GM23338 (cell line): ENCODE measurements at places on chromosomes 16 and 17.

DNA sequence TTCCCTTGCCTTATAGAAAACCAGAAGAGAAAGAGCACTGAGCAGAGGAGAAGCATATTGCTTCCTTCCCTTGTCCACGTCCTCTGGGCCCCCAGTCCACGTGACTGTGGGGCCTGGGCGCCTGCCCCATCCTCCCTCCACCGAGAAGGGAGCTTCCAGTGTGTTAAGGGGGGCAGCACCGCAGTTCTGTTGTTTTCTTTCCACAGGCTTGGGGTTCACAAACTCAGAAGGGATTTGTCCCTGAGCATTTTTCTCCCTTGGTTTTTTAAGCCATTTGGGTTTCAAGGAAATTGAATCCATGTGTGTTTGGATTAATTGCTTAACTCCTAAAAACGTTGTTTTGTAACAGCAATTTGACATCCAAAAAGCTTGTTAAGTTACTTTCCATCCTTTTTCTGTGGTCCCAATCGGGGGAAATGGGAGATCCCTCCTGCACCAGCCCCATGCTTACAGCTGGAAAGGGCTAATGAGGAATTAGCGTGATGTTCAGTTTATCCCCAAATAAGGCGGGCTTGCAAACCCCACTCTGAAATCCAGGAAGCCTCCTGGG is 347.5 kb upstream of the TNRC6C start:
- no peaks in the 10 kb centered on the region for H3K27me3 ChIP-seq
- no peaks in the 10 kb centered on the region for H3K4me1 ChIP-seq
- H3K4me3 ChIP-seq = no peak overlapping the region
- DNase-seq = no peak
- no peaks in the 10 kb centered on the region for H3K36me3 ChIP-seq
- H3K27ac ChIP-seq = no peak overlapping the region

GRCh38 chr17:68334393-68334792 is 43.1 kb downstream of the ARSG start:
- no peak overlapping the region for H3K4me3 ChIP-seq
- H3K36me3 ChIP-seq = no peaks in the 10 kb centered on the region; the same call in none of the 2 replicates
- H3K4me1 ChIP-seq = no peaks in the 10 kb centered on the region
- no peak overlapping the region for H3K27ac ChIP-seq
- no peak for DNase-seq
- H3K27me3 ChIP-seq = no peaks in the 10 kb centered on the region

- no peak overlapping the region; the same call in 1 of the 2 replicates for H3K27ac ChIP-seq
- H3K27me3 ChIP-seq = no peaks in the 10 kb centered on the region
- H3K4me3 ChIP-seq = no peak overlapping the region
- H3K4me1 ChIP-seq = peaks cover 13% of the 10 kb centered on the region
Measured at GRCh38 chr17:77763023-77763422, 195.5 kb upstream of the TNRC6C start.

- no peak overlapping the region for H3K27ac ChIP-seq
- H3K27me3 ChIP-seq = no peaks in the 10 kb centered on the region
- no peak overlapping the region for H3K4me3 ChIP-seq
- peaks cover 13% of the 10 kb centered on the region; the same call in 1 of the 2 replicates for H3K4me1 ChIP-seq
- no peaks in the 10 kb centered on the region for H3K36me3 ChIP-seq
Measured at GRCh38 chr17:32496395-32497073, 9.7 kb downstream of the CDK5R1 start.

DNA sequence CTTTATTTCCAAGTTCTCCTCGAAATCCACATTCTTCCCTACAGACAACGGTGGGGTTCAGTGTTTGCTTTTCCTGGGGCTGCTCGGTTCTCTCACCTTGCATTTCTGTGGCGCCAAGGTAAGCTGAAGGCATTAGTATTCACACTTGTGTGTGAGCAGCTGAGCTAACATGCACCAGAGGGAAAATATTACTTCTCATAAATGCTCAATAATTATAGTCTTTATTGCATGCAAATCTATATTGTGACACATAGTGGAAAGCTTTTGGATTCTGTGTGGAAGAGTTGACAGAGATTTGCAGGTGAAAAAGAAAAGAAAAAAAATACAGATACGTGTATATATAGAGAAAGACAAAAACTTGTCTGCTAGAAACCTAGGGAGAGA is 411.8 kb downstream of the MAF start:
- H3K27ac ChIP-seq = no peak overlapping the region
- H3K4me1 ChIP-seq = peaks cover 19% of the 10 kb centered on the region
- H3K4me3 ChIP-seq = no peak overlapping the region
- DNase-seq = no peak

DNA sequence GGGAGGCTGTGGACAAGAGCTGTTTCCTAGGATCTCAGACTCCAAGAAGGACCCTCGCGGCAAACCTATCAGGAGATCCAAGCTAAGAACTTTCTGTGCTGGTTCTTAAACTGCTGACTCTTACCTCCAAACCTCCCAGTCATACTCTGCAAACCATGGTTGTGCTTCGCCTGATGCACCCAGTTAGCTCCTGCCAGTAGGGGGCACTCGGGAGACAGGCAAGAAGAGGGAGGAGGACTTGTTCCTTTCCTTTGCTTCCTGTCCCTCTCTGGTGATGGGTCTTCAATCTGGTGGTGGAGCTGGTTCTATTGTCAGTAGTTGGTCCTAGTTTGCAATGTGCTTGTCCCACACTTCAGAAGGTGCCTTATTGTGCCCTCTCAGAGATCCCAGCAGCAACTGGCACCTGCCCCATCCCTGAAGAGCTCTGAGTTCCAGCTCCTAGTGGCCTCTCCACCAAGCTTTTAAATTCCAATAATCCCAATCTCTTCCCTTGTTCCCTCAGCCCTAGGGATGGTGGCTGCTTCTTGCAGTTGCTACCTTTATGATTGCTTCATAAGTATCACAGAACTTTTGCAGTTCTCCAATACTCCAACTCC is 113.5 kb upstream of the RPL38 start:
- H3K36me3 ChIP-seq = no peaks in the 10 kb centered on the region
- H3K27me3 ChIP-seq = no peaks in the 10 kb centered on the region
- no peaks in the 10 kb centered on the region for H3K4me1 ChIP-seq
- H3K27ac ChIP-seq = no peak overlapping the region

- H3K27me3 ChIP-seq = no peaks in the 10 kb centered on the region
- DNase-seq = no peak
- no peaks in the 10 kb centered on the region for H3K36me3 ChIP-seq
- no peak overlapping the region for H3K27ac ChIP-seq
Measured at GRCh38 chr17:75566834-75567233, 20.8 kb upstream of the MYO15B start.

DNA sequence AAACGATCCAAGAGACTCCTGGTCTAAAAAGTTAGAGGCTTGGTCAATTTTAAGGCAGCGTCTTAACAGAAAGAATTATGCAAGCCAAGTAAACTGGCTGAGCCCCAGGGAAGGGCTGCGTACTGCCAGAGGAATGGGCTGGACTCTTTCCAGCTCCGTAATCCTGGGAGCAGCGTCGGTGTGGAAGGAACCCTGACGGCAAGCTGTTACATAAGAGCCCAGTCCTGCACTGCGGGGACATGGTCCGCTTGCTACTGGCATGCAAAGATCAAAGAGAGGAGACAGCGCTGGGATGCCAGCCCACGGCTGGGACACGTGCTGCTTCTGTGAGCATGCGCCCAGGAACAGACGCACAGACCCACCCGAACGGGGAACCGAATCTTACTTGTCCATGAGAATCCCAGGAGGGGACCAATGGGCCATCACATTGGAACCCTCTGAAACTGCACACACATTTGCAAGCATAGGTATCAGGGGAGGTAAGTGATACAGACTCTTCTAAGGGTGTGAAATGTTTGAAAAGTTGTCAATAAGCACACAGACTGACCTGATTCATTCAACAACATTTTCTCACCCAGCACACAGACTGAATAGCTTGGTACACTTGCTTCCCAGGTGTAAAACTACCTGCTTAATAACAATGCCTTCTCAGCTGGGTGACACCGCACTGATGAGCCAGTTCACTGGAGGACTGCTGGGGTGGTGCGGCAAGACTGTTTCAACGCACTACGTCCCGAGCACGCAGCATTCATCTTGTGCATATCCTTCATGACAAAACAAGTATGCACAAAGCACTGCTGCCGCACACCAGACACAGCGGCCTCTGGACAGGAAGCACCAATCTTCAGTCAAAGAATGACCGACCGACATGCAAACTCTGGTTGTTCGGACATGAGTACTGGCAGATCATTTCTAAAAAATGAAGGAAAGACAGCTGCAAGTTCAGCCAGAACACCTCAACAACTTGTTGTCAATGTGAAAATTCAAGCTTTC is 94.9 kb downstream of the ANKRD11 start:
- DNase-seq = no peak
- peak overlapping the region; percentile 98 for H3K27ac ChIP-seq
- H3K4me3 ChIP-seq = no peak overlapping the region
- peaks cover 60% of the 10 kb centered on the region for H3K4me1 ChIP-seq
- no peaks in the 10 kb centered on the region for H3K27me3 ChIP-seq

- H3K27ac ChIP-seq = no peak overlapping the region
- no peaks in the 10 kb centered on the region for H3K36me3 ChIP-seq
- H3K27me3 ChIP-seq = no peaks in the 10 kb centered on the region
- DNase-seq = no peak
- no peak overlapping the region for H3K4me3 ChIP-seq
Measured at GRCh38 chr16:68575082-68575481, 36.0 kb downstream of the ZFP90 start.

DNA sequence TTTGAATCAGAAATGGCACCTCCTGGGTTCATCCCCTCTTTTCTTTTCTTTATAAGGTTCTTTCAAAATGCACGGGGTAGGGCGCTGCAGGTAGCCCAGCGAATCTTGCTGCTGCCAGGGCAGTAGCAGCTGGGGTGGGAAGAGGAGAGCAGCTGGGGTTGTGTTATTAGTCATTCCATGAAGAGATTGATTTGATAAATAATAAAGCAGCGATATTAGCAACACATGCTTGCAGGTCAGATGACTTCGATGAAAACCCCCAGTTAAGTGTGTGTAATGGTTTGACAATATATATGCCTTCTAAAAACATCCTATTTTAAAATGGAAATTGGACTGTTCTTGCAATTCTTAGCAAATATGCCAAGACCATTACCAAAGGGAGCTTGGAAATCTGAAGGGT is 200.7 kb downstream of the CCDC182 start:
- H3K4me1 ChIP-seq = peaks cover 36% of the 10 kb centered on the region
- no peak overlapping the region for H3K27ac ChIP-seq
- no peaks in the 10 kb centered on the region for H3K27me3 ChIP-seq
- no peaks in the 10 kb centered on the region for H3K36me3 ChIP-seq
- H3K4me3 ChIP-seq = no peak overlapping the region
- no peak for DNase-seq

GRCh38 chr16:12433691-12434390 is 369.8 kb downstream of the CPPED1 start:
- no peak for DNase-seq
- no peaks in the 10 kb centered on the region for H3K36me3 ChIP-seq
- no peak overlapping the region for H3K4me3 ChIP-seq

DNA sequence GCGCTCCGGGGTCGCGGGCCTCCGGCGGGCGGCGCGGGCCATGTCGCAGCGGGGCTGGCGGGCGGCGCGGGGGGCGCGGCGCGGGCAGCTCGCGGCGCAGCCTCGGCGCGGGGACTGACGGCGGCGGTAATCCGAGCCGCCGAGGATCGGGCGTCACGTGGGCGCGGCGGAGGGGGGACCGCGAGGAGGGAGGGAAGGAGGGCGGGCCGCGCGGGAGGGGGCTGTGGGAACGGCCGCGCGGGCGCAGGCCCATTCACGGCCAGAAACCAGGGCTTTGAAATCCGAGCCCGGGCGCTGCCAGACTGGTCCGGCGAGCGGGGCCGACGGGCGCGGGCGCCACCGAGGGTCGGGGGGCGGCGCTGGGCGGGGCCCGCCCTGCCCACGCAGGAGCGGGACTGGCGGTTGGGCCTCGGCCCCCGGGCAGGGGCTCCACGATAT is at the start of gene MTSS2:
Gene MTSS2 (minus strand): TSS at position 116 of the 438 bp plus-strand sequence. CDS start 262 bp downstream, outside the sequence.
- peak within 1 kb of the TSS; percentile 69 for H3K4me3 ChIP-seq
- H3K36me3 ChIP-seq = no peaks in the 10 kb centered on the region
- peak; percentile 92 for DNase-seq
- H3K4me1 ChIP-seq = peaks cover 10% of the 10 kb centered on the region; the same call in 1 of the 2 replicates
- H3K27ac ChIP-seq = peak within 1 kb of the TSS; percentile 45; the same call in 1 of the 2 replicates

DNA sequence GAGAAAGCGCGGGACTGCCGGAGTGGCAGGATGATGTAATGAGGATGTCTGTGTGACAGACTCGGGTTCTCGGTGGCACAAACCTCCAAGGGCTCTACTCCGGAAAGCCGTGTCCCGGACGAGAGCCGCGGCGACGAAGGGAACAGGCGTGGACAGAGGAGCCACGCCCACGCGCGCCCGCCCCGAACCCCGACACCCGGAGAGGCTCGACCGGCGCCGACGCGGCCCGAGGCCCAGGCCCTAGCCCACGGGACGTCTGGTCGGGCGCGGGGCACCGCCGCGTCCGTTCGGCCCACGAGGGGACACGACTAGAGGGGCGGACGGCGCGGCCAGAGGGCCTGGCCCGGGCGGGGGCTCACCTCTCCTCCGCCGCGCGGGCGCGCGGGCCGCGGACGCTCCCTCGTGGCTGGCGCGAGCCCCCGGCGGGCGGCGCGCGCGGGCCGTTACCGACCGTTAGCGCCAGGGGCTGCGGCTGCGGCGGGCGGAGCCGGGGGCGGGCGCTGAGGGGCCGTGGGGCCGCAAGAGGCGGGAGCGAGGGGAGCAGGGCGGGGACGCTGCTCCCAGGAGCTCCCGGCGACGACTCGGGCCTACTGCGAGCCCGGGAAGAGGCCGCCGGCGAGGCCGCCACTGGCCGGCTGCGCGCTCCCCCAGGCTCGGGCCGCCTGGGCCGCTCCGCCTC is 2.1 kb upstream of the IRX5 start:
- peaks cover 83% of the 10 kb centered on the region for H3K27me3 ChIP-seq
- no peaks in the 10 kb centered on the region for H3K36me3 ChIP-seq
- peaks cover 23% of the 10 kb centered on the region for H3K4me1 ChIP-seq

DNA sequence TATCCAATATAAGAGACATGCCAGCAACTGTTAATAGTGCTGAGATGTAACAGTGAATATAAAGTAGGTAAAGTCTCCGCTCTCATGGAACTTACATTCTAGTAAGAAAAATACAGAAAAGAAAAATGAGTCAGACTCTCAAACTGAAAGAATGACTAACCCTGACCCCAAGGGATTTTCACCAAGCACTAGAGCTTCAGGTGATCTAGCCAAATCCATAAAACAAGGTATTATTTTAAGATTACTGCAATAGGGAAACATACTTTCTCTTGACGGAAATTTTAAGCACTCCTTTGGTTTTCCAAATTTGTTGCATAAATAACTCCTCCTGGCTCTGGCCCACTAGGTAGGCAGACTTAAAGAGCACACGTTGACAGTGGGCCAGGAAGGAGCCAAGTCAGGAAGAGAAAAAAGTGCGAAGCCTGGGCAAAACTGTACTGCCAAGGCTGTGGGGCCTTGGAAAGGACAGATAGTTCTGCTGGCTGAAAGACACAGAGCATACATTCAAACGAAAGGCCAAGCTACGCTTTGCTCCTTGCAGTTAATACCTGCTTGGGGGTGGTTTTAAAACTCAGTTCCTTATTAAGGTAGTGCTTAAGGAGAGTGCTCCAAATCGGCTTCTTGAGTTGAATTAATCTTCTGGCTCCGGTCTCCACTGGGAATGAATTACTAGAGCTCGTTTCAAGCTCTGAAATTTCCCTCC is 1.4 kb downstream of the GOT2 start:
- no peaks in the 10 kb centered on the region for H3K36me3 ChIP-seq
- H3K4me1 ChIP-seq = peaks cover 13% of the 10 kb centered on the region; the same call in 1 of the 2 replicates
- DNase-seq = peak; percentile 11
- H3K27ac ChIP-seq = no peak overlapping the region
